Occipital lobe (tissue), 3 donors: ENCODE measurements at places on chromosomes 6 and 20.
A peak's percentile ranks its signal among the peaks of the same experiment; 100 is the strongest.

DNA sequence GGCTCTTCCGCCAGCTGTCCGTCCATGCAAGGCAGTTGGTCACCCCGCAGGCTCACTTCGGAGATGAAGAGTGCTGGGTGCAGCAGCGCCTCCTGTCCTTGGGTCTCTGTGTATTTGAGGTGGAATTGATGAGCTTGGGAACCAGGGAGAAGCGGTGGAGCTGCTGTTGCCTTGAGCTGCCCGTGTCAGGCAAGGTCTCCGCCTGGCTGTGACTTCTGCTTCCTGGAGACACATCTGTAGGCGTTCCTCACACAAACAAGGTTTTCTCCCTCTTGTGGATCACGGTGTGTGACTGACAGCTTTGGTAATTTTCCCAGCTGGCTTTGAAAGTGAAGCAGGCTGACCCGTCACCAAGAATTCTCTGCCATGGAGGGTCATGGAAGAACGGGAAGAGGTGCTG, 2.5 kb upstream of the SLC17A9 start:
- DNase-seq: no peak

- DNase-seq: no peak
These were observed 32.3 kb upstream of the SCUBE3 start for GRCh38 chr6:35181308-35181932.

DNA sequence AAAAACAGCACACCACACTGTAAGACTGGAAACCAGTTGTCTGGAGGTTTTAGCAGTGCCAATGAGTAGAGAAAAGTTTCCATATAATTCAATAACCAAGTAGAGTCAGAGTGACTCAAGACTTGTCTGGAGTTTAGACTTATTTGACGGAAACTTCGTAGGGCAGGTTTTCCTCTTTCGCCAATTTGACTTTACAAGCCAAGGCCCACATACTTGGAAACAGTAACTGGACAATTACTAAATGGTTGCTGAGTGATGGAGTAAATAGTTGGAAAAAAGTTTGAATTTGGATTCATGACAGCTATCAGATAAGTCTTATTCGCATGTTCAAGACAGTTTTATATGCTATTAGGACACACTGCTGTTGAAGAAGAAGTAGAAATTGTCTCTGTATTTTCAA, 48.1 kb upstream of the CTAGE9 start:
- DNase-seq: no peak

- DNase-seq: no peak
These were observed 68.7 kb downstream of the TOX2 start for GRCh38 chr20:43983359-43983758.

DNA sequence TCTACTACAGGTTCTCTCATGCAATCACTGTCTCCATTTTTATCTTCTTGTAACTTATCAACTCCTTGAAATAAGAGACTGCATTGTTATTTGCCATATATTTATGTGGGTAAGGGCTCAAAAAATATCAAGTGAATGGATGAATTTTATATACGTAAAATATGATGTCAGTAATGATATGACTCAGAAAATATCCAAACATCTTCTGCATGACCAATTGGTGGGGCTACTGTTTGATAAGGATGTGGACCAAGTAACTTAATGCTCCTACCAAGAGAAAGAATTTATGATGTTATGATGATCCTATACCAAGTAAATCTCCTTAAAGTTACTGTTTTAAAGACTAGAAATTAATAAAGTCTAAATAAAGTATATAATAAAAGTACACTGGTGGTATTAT, 103.7 kb downstream of the OGFRL1 start:
- DNase-seq: no peak

GRCh38 chr6:34549026-34549803, 6.9 kb downstream of the SPDEF start:
- no peak for DNase-seq

GRCh38 chr20:9286501-9287461, 217.9 kb downstream of the PLCB4 start:
- DNase-seq: no peak

DNA sequence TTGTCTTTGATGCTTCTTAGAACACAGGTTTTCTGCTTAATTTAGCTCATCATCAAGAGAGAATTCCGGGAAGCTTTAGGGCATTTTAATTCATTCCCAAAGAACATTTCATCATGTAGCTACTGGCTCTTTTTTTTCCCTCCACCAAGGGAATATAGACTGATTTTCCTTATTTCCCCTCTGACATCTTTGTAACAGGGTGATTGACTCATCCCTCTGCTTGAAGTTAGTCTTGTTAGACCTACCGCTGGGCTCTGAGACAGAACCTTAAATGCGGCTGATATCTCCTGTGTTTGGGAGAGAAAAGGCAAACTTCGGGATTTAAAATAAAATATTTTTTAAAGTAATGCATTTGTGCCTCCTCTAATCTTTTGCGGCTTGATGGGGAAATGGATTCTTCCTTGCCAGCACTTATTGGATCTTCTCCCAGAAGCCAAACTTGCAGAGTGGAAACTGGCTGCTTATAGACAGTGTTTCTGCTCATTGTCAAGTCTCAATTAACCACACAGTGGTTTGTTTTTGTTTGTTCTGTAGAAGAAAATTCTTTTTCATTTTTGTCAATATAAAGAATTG, 272.7 kb upstream of the PLCB4 start:
- DNase-seq: no peak

- no peak for DNase-seq
These were observed 851.4 kb upstream of the CITED2 start for GRCh38 chr6:140225701-140226436.

GRCh38 chr6:134117409-134117808, 65.0 kb upstream of the SLC2A12 start:
- DNase-seq: no peak

DNA sequence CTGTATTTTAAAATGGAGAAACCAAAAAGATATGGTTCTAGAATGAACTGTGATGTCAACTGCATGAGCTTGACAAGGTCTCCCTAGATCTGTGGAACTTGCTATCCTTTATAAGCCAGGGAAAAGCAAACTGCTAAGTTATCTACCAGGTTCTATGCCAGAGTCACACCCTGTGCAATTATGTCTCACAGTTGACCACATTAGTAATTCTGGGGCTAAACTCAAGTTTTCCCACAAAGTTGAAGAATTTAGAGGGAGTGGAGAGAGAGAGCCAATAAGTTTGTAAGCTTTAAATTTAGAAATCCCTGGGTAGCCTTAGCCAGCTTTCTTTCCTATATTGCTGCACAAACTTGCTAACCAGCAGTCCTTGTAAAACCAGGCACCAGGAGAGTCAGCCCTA, 407.0 kb upstream of the SASH1 start:
- no peak for DNase-seq

- peak; percentile 44 for DNase-seq
These were observed 95.3 kb downstream of the CLVS2 start for GRCh38 chr6:123091091-123091895.

- no peak for DNase-seq
These were observed 97.8 kb downstream of the OTOR start for GRCh38 chr20:16846006-16846405.

DNA sequence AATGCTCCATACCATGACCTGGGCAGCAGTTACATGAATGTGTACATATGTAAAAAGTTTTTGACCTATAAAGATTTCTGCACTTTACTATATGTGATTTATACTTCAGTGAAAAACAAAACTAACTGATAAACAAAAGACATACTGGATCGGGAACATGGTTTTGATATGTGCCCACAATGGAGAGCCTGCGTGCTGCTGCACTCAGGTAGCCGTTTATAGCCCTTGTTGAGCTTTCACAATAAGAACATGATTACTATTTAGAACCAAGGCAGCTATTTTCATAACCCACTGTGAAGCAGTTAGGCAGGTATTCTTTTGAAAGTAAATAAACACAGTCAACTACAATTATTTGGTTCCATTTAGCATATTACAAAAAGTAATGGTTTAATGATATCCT, 195.9 kb upstream of the RAB32 start:
- DNase-seq: no peak

GRCh38 chr6:43477235-43478007, at the start of gene TJAP1:
TSS of gene TJAP1 (plus strand) at chr6:43477570. CDS start at chr6:43499002, 21,432 bp downstream.
- DNase-seq: peak; percentile 89

DNA sequence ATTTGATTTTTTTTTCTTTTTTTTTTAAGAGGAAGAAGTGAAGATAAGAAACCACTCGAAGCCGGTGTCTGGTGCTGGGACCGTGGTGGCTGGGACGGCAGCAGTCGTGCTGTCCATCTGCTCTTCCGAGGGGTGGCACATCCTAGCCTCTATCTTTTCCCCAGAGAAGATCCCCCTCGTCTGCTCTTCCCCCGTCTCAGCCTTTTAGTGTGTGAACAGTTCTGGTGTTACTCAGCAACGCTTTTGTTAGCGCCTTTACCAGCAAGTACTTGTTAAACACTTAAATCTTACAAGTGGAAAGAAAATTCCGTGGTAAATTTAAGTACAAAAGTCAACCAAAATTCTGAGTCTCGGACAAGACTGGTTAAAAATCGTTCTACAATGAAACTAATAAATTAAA, 90.1 kb downstream of the RSPH3 start:
- DNase-seq: no peak

DNA sequence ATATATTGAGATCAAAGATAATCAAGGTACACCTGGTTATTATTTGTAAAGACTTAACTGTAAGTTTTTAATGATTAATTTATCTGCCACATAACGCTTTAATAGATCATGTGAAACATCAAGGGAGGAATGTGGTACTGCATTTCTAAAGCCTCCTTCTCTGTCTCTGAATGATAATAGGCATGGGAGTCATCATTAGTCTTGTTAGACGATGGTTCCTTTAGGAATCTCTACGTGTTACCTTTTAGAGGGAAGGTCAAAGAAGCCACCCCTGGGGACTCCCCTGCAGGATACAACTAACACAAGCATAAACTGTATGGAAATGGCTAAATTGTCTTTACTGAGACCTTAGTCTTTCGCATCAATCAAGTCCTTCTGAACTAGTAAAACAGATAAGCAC, 173.6 kb upstream of the MCHR2 start:
- no peak for DNase-seq

DNA sequence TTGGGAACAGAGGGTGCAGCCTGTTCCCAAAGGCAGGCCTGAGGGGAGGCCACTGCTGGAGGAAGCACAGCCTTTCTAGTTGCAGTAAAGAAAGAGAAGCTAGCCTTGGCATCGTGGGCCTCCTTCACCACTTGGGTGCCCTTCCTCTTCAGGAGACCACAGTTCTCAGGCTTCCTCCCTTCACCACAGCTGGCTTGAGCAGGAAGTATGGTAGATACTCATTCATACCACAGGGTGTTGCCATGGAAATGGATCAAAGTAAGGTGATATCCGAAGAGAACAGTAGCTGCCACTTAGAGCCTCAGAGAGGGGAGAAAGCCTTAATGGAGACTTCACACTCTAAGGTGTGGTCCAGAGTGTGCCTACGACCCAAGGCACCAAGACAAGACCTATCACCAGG, 120.4 kb upstream of the RIPOR2 start:
- no peak for DNase-seq

DNA sequence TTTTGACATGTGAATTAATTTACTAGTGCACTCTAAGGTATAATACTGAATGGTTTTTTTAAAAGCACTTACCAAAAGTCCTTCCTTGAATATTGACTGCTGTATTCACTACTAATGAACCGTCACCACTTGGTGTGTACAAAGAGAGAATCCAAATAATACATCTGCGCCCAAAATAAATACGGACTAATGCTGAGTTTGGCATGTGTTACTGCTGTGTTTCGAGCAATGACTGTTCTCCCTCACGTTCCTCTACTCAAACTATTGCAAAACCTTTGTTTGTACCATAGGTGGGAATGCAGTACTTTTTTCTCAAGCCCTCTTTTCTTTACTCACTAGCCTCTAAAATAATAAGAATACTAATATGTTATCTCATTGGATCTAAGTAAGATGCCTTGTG, 305.5 kb downstream of the QKI start:
- DNase-seq: no peak

DNA sequence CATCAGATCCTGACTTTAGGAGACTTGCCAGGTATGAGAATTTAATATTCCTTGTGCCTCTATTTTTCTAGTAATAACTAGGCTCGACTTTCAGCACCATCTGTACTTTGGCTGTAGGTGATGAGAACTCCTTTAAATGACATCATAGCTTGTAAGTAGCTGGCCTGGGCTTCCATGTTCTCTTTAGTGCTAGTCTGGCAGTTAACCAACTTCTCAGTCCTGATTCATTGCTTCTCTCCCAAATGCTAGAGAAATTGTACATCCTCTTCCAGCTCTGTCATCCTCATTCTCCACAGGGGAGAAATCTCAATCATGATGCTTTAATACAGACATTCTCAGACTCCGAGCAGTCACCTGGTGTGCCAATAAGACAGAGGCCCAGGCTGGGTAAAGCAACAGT, 143.5 kb upstream of the MOCS1 start:
- DNase-seq: no peak

DNA sequence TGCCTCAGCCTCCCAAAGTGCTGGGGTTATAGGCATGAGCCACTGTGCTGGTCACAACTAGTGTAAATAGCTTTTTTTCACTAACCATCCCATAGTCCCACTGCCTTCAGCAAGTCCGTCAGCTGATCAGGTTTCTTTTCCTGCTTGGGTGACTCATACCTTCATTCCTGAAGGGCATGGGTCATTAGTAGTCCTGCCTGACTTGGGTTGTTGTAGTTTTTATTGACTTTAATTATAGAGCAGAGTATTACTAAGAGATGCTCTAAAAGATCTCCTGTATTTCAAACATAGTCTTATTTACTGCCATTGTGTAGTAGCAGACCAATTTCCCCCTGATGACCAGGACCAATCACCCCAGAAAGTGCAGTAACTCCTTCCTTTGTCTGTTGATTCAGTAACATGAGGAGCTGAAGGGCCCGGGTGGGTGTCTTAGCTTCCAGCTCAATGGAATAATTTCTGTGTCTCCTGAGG, 25.8 kb downstream of the HLA-C start:
- no peak for DNase-seq

- DNase-seq: no peak
These were observed 147.8 kb downstream of the PHACTR3 start for GRCh38 chr20:59752101-59752586.

- DNase-seq: no peak
These were observed 45.1 kb upstream of the B4GALT5 start for GRCh38 chr20:49758781-49759180.

DNA sequence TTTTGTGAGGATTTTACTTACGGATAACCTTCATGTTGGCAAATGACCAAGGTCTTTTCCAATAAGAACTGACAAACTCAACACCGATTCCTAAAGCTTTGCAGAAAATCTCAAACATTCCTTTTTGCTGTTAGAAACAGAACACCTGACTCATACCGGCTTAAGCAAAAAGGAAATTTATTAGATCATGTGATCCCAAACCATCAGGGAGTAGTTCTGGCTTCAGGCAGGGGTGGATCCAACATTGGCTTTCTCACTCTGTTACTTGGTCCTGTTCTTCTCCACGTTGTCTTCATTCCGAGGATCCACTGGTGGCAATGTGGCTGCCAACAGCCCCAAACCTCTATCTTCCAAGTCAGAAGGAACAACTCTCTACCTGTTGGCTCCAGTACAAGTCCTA, 95.9 kb upstream of the PMEPA1 start:
- DNase-seq: no peak
